ENCODE measurements at places on chromosomes 1 and 21. TPM values are rescaled to one million over a fixed set of nuclear protein-coding genes. Genes with fewer than 3 reads are reported as not detected.

Gene ERICH3
- 0.05 TPM for total RNA-seq

Gene WNT3A
- total RNA-seq: not detected

Gene ZMPSTE24
- 58.8 TPM for total RNA-seq

Gene SLC30A10
- total RNA-seq: under 0.01 TPM

Gene MEGF6
- total RNA-seq: 11.0 TPM

Gene OR2T35
- not detected for total RNA-seq

Gene SLC2A5
- 12.5 TPM for total RNA-seq

Gene CHIT1
- under 0.01 TPM for total RNA-seq

Gene SPRR2G
- not detected for total RNA-seq

Gene VPS13D
- total RNA-seq: 56.7 TPM

Gene LIPI
- total RNA-seq: not detected

Gene ST6GALNAC5
- total RNA-seq: 140 TPM

Gene POFUT2
- 154 TPM for total RNA-seq

Gene ASCL5
- total RNA-seq: not detected

Data from smooth muscle cell of the umbilical artery (primary cell).